ENCODE measurements at places on chromosomes 13 and 19.

DNA sequence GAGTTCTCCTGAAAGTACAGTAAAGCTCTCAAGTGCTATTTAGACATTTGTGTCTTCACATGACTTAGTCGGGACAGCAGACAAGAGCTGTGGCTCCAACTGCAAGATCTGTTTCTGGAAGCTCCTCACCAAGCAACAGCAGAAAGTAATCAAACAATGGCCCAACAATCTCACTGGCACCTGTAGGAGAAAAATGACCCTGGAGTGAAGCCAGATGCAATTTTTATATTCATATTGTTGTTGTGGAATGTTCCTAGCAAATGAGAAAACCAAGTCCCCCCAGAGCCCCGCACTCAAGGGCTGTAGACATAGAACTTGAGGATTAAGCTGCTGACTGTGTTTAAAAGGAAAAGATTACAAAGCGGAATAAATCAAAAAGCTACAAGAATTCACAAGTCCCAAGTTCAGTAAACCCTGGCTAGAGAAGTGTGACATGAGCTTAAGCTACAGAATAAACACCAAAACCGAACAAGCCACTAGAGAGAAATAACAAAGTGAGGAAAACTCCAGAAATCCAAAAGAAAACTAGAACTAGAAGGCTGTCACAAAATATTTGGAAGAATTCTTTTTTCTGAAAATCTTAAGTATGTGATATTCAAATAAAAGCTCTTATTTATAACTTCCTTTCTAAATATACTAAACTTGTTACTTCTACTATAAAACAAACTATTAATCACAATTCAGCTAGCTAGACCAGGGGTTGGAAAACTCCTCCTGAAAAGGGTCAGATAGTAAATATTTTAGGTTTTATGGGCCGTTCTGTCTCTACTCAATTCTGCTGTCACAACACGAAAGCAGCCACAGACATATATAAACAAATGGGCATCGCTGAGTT lies 454.5 kb downstream of the SUCLA2 start:
- DNase-seq, result no peak

DNA sequence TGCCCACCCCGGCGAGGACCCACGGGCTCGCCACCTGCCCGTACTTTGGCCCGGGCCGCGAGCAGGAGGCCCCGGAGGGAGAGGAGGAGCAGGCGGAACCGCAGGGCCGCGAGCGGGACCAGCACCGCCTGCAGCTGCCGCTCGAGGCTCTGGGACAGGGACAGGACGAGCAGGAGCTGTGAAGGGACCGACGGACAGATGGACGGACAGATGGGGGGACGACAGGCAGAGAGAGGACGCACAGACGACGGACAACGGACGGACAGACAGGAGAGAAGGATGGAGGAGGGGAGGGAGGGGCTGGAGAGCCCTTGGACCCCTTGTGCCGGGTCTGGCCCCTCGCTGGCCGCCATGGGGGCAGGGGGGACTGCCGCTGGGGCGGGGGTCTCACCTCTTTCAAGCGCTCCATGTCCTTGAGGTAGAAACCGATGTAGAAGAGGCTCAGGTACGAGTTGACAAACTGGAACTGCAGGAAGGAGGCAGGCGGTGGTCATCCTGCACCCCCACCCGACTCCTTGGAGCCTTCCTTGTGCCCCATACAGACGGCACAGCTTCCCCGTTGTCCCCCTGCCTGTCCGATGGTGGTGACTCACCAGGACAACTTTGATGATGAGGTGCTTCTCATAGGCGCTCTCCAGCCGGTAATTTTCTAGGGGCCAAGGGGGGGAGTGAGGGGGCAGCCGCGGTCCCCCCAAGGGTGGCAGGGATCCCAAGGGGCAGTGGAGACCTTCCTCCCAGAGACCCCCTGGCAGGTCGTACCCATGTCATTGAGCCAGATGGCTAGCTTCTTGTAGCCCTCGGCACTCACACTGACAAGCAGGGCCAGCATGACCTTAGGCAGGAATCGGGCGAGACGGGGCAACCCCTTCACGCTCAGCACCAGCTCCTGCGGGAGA lies 5.0 kb downstream of the ANO8 start:
- no peak for DNase-seq

- DNase-seq, result no peak
Measured at GRCh38 chr13:40132249-40132648, 476.8 kb downstream of the COG6 start.

DNA sequence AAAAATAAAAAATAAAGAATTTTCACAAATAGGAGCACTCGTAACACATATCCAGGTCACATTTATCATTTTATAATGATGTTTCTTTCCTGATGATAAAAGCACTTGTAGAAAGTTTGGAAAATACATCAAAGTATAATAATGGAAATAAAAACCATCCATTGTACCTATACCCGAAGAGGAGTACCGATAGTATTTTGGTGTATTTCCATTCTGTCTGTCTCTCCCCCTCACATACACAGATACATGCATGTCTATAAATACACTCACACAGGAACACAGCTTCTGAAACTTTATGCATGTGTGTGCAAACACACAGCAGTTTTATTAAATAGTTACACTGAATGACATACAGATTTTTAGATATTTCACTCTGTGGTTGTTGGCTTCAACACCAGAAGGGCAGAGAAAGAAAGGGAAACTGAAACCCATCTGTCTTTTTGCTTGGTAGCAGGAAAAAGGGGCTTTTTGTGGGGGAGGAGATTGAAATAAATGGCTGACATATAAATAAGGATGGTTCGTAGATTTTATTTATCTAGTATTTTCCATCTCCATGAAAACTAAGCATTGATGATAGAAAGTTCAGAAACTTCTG lies 114.8 kb downstream of the LRCH1 start:
- no peak for DNase-seq

DNA sequence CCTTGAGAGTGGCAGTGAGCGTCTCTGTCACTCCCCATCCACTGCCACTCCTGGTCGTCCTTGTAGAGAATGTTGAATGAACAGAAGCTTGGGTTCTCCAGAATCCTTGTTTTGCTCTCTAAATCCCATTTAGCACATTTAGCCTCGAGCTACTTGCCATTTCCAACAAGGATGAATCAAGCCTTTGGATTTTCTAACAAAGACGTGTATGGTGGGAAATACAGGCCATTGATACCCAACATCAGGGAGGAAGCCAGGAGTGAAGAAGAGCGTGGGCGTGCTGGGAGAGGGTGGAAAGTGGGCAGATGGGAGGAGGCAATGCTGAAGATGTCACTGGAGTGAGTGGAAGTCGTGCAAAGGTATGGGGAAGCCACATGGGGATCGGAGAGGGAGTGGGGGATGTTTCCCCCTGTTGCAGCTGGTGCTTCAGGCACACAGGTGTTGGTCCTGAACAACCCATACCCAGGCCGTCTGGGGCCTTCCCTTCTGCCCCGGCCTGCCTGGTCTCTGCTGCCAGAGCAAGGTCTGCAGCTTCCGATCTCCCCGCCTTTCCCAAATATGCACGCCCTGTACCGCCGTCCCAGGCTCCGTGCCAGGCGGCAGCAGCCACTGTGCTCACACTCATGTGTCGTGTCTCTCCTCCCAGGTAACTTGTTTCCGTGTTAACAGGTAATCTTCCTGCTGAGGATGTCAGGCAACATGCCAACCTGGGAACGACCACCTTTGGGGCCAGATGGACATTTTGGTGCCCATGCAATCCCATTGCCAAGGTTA lies 48.7 kb downstream of the ZIC5 start:
- DNase-seq, result no peak
